Aortic smooth muscle cell (primary cell): ENCODE measurements at places on chromosomes 4 and X. TPM values are rescaled to one million over a fixed set of nuclear protein-coding genes. Genes with fewer than 3 reads are reported as not detected.

DGAT2L6 gene
- not detected in 2 replicates for total RNA-seq

SCRG1 gene
- 0.26 and 0.31 TPM in 2 replicates for total RNA-seq

ANXA3 gene
- total RNA-seq: 5.0 and 5.5 TPM in 2 replicates

GYPB gene
- total RNA-seq: not detected in 2 replicates

ADH7 gene
- total RNA-seq: not detected in 2 replicates

EGFL6 gene
- total RNA-seq: not detected in 2 replicates

AFAP1 gene
- 46.0 and 53.8 TPM in 2 replicates for total RNA-seq

CT45A1 gene
- total RNA-seq: not detected in 2 replicates

SLC7A11 gene
- 50.8 and 62.5 TPM in 2 replicates for total RNA-seq

FGF13 gene
- 0.26 and 0.44 TPM in 2 replicates for total RNA-seq

FANCB gene
- 5.9 and 6.5 TPM in 2 replicates for total RNA-seq

STARD8 gene
- 3.2 and 3.3 TPM in 2 replicates for total RNA-seq

ZMAT1 gene
- 1.3 and 1.7 TPM in 2 replicates for total RNA-seq

TIGD4 gene
- total RNA-seq: 0.12 and 0.13 TPM in 2 replicates

MAGED2 gene
- total RNA-seq: 242 and 265 TPM in 2 replicates

CDKL2 gene
- 0.26 and 0.44 TPM in 2 replicates for total RNA-seq

MAGEA11 gene
- total RNA-seq: not detected in 2 replicates

OCIAD1 gene
- 83.9 and 99.4 TPM in 2 replicates for total RNA-seq
